Stimulated activated CD4-positive, alpha-beta T cell treated with anti-CD3 and anti-CD28 coated beads, Interleukin-1b, Interleukin-23, amount 100 ng/mL, for 1 hour (primary cell): ENCODE measurements at places on chromosomes 6 and 20.

- DNase-seq: no peak
Observed at GRCh38 chr6:24060982-24061754, 64.8 kb upstream of the NRSN1 start.

DNA sequence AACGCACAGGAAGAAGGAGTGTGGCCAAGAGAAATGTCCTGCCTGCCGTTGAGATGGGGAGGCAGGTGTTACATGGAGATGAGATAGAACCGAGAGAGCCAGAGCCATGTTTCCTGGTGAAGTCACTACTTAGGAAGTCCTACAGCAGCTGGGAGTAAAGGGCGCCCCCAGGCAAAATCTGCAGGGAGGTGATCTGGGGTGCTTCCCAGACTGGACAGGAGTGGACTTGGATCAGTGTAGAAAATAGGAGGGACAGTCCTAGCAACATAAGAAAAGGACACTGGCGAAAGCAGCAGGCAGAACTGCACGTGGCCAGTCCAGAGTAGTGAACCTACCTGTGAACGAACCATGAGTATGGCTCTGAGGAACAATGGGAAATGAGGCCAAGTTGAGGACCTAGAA is 85.3 kb downstream of the CD164 start:
- no peak for DNase-seq

DNA sequence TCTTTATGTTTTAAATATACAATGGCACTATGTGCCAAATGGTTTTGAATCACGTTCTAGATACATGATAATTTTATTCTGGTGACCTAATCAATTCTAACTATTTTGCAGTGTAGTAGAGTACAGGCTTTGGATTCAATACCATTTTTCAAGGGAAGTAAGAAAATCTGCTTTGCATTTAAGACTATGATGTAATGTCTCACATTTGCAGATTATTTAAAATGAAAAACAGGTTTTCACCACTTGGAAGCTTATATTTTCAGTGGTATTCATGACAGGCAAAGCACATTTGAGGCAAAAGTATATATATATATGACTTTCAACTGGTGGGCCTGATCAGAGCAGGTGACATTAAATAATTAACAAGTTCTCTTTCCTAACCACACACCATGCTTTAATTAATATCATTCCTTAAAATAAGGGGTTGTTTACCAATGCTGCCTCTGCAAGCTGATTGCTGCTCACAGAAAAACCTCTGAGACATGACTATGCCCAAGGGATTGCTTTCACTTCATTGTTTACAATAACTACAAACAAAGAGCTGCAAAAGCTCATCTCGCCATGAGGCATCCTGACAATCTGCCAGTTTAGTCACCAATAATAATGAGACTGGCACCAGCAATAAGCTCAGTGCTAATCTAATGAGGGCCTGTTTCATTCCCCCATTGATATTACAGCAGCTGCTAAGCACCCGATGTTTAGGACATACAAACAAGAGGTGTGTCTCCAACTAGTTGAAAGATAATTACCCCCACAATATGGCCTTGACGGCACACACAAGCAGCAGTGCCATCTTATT is 1176.0 kb upstream of the GJE1 start:
- DNase-seq: no peak

- DNase-seq: no peak
Observed at GRCh38 chr20:25247000-25247517, 826 bp upstream of the PYGB start.

DNA sequence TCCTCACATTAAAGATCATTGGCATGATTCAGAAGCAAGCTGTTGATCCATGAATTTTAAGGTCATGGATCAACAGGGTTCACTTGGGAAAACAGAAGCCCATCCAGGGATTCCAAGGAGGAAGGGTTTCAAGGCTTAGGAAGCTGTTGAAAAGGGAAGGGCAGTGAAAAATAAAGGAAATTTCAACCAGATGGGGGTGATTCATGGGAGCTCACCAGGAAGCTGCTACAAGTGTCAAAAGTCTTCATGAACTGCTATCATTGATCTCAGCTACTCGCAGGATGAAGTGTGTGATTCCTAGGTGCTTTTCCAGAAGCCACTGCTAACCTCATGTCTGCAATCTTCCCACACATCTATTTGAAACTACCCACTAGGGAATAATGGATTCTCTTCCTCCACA is 26.2 kb downstream of the ADTRP start:
- DNase-seq: no peak

DNA sequence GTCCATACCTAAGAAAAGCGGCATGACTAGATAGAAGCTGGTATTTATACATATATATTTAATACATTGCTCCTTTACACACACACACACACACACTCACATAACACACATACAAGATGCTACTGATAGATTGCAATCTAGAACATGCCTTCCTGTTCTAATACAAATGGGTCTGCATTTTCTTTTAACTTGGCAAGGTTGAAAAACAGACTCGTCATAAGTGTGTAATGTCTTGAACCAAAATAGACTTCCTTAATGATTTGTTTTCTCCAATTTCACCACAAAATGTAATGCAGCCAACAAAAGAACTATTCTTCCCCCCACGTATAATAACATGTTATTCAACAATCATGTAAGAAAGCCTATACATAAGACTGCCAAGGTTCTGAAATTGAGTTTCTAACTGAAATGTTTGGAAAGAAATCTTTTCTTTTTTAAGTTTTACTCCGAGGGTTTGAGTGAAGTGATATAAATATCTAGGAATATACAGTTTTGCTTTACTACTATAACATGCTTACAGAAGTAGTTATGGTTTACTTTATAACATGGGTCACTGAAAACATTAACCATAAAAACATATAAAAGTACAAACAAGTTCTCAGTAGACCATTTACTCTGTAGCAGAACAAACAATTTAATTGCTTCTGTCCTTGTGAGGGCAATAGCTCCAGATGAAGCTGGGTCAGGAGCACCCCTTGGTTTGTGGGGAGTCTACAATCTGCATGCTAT is 207.5 kb downstream of the FOXC1 start:
- DNase-seq: no peak

DNA sequence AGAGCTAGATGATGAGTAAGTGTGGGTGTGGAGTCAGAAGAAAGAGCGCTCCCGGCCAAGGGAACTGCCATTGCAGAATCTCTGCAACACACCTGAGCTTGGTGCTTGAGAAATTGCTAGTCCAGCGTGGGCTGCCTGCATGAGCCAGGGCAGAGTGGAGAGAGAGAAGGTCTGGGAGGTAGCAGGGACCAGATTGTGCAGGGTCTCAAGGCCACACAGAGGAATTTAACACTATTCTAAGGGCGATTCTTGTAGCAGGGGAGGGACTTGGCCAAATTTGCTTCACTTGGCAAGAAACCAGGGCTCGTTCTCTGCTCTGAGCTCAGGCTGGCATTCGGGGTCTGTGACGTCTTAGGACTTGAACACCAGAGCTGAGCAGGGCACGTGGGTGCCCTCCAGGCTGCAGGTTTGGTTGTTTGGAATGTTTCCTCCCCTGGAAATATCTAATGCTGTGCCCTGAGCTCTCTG is 53.5 kb downstream of the BCAS4 start:
- no peak for DNase-seq

DNA sequence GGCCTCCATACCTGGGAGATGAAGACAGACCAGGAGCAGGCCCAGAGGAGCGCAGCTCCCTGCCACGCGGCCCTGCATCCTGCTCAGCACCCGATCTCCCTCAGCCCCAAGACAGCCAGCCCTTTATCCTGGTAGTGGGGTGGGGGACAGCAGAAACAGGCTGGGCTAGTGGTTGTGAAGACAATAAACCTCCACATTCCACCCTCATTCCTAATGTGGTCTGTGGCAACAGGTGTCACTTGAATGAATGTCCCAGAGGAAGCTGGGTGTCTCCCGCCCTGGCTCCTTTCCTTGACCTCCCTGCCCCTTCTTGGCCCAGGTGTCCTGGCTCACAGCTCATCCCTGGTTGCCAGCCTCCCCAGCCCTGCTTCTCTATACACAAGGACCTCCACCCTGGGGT is at the start of gene C6orf15:
C6orf15 (minus strand) TSS at position 98 of the 400 bp plus-strand sequence; CDS start at position 78, 20 bp downstream.
- DNase-seq: no peak

DNA sequence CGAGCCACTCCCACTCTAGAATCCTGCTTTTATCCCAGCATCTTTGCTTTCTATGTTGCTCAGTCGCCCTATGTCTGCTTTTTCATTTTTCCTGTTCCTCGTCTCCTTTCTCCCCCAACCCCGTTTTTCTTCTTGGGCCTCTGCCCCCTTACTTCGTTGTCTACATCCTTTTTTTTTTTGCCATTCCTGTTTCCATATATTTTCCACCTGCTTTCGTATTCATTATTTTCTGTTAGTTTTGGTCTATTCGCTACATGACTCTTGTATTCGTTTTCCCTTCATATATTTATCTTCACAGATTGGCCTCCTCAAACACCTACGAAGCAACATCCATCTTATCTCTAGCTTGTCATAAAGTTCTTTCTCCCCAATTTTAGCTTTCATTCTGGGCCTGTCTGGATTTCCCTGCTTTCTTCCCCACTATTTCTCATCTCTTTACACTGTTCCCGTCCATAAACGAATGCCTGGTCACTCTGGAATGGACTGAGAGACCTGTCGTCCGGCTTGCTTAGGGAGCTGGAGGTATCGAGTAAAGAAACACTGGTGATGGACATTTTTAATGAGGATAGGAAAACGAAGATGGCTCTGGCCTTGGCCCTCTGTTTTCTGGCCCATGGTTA is 915 bp downstream of the PRRC2A start:
- no peak for DNase-seq

DNA sequence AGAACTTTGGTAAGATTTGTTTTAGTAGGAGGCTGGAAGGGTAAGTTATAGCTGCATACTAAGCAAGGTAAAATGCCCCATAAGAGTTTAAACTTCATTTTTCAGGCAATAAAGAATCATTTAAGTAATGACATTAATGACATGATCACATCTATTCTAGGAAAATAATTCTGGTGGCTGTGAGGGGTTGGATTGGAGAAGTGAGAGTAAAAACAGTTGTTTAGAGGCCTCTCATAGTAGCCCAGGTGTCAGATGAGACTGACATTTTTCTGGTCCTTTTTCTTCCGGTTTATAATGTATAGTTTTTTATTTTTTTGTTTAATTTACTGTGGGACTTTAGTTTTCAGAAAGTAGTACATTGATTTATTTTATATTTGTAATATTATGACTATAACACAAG is 40.8 kb downstream of the ITCH start:
- no peak for DNase-seq

DNA sequence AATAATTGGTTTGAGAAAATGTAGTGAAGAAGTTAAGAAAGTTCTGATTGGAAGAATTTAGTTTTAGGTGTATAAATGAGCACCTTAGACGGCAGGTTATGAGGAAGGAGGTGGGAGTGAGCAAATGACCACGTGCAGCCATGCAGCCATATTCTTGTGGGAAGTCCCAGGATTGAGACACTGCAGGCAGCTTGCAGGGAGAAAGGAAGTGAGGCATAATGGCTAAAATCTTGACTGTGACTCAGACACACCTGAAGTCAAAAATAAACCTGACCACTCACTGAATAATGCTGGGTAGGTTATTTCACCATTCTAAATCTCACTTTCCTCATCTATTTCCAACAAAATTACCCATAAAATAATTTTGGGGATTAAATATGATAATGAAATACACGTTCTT is 16.6 kb downstream of the DSE start:
- no peak for DNase-seq

DNA sequence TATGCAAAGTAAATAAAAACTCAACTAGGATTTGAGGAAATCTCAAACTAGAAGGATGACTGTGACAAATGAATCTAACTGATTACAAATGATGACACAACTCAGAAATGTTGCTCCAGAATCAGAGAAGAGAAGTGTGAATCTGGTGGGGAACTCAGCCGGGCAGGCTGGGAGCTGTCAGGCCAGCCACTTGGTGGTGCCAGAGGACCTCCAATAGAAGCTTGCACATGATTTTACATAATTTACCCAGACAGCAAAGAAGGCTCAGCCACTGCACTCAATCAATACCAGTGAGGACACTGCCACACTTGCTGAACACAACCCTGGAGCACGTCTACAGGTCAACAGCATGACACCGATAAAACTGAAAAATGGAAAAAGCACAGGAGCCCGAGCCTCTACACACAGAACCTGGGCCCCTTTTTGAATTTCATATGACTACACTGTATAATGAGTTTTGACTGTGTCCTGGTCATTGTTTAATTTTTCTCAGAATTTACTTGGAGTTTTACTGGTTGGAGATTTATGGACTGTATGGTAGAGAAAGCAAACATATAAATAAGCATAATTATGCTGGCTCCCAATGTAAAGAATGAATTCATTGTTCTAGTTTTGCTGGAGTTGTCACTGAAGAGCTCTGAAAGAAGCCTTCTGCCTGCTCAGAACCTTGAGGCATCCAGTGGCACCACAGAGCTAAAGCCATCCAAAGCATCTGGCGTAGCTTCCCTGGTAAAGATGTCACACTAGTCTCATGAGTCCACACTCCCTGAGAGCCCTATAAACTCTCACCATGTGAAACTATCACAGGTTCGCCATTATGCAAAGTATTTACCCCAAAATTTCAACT is 296.5 kb downstream of the THBS2 start:
- no peak for DNase-seq

GRCh38 chr6:87261534-87261933 is 60.9 kb upstream of the SMIM8 start:
- DNase-seq: no peak

DNA sequence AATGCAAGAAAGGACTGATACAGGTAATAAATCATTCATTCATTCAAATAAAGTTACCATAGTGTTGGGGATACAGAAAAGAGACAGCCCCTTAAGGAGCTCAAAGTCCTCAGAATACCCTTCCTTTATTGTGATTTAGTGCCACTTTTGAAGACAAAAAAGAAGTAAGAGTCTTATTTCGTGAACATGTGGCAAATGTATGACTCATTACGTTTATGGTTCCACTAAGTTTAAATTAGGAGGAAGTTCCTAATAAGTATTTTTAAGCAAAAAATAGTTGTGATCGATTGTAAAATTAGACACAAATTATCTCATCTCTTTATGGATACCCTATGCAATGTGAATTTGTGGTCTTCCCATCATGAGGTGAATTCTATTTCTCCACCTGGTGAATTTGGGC is 38.5 kb upstream of the GCLC start:
- no peak for DNase-seq

DNA sequence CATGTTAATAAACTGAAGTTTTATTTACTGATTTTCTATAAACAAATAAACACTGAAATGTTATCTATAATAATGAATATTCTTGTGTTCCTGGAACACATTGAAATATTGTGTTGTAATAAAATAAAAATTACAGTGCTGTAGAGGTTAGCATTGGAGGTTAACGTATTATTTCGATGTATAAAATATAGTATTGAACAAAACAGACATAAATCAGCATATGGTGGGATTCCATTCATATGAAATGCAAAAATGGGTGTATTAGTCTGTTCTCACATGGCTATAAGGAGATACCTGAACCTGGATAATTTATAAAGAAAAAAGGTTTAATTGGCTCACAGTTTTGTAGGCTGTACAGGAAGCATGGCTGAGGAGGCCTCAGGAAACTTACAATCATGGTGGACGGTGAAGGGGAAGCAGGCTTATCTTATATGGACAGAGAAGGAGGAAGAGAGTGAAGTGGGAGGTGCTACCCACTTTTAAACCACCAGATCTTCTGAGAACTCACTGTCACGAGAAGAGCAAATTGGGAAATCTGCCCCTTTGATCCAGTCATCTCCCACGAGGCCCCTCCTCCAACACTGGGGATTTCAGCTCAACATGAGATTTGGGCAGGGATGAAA is 24.6 kb upstream of the BMP6 start:
- DNase-seq: no peak

GRCh38 chr6:147508042-147508865 is at the start of gene SAMD5:
Gene SAMD5, plus strand, starts transcription at chr6:147508690. Its CDS starts 239 bp downstream, at chr6:147508929.
- DNase-seq: no peak
